ENCODE measurements at places on chromosomes 1 and 21. TPM values are rescaled to one million over a fixed set of nuclear protein-coding genes. Genes with fewer than 3 reads are reported as not detected.

Gene LIX1L
- 44.6 TPM for total RNA-seq

Gene PGLYRP3
- not detected for total RNA-seq

Gene PLA2G2D
- not detected for total RNA-seq

Gene MROH7
- total RNA-seq: 2.5 TPM

Gene APOBEC4
- total RNA-seq: not detected

Gene IL24
- not detected for total RNA-seq

Gene COQ8A
- 9.7 TPM for total RNA-seq

Gene TSACC
- total RNA-seq: 0.65 TPM

Gene AQP10
- total RNA-seq: 0.13 TPM

Gene AMY1B
- not detected for total RNA-seq

Gene EDARADD
- total RNA-seq: 1.2 TPM

Gene NR1I3
- not detected for total RNA-seq

Gene HPDL
- 0.39 TPM for total RNA-seq

Gene RNF186
- total RNA-seq: not detected

Gene COL9A2
- total RNA-seq: 2.3 TPM
